ENCODE measurements at places on chromosomes 16 and 17.

GRCh38 chr17:8038954-8039610, at the start of gene ALOX15B:
TSS of gene ALOX15B (plus strand) at chr17:8039059. CDS start at chr17:8039156, 97 bp downstream.
- no peak for DNase-seq

DNA sequence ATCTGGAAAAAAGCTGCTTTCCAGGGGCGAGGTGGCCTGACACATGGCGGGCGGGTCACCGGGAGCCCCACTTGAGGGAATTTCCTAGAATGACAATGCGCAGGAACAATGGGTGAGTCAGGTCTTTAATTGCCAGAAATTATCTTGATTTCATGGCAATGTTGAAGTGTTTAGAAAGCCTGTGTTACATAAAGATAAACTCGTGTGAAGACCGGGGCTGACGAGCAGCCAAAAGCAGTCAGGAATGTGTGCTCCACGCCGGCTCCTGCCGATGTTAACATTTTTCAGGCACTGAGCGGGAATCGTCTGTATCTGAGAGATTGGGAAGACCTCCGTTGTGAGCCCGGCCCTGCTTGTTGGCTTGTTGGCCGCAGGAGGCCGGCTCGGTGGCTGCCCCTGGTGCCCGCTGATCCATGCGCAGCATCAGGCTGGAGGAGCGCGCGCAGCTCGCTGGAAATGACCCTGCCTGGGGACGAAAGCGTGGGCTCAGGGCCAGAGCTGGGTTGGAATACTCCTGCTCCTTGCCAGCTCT, 353.1 kb downstream of the FOXL1 start:
- peak; percentile 78 for DNase-seq

DNA sequence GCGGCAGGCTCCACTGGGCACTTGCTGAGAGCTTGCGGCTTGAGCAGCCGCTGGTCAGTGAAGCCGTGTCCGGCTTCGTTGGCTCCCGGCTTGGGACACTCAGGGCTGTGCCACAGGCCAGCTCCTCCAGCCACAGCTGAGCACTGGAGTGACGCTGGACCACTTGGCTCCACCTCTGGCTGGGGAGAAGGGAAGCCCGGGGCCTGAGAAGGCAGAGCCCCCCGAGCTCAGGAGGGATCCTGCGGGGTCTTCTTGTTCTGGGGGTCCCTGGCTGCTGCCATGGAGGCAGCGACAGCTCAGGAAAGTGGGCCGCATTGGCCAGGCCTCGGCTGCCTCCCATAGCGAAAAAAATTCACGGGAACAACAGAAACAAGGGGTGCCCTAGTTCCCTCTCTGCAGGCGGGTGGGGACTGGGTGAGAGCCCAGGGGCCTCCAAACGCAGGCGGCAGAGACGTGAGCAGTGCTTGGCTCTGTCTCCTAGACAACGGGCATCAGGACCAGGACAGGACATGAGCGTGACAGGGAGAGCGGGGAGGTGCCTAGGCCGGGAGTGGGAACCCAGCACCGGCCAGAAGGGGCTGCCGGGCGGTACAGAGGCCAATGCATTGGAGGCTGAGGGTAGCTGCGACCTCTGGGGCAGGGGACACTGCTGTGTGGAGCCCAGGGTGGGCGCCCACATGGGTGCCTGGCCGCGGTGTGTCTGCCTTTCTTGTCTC, 37.7 kb downstream of the SLC7A5 start:
- DNase-seq = no peak

GRCh38 chr17:18626152-18626870, 17.9 kb downstream of the TBC1D28 start:
- no peak for DNase-seq

DNA sequence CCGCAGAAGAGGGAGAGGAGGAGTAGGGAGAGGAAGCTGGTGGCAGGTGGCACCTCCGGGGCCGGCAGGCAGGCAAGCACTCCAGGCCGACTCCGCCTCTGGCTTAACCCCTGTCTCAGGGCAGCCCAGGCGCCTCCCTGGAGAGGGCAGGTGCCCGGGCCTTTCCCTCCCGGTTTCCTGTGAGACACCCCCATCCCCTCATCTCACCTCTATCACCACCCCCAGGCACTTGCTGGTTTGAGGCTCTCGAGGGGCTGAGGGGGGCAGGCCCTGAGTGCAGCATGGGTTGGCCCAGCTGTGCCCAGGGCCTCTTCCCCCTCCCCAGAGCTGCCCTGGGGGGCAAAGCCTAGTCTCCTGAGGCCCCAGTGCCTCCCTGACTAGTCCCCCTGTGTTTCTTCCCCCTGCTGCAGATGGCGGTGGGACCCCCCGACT, 6.0 kb downstream of the DOC2A start:
- no peak for DNase-seq

DNA sequence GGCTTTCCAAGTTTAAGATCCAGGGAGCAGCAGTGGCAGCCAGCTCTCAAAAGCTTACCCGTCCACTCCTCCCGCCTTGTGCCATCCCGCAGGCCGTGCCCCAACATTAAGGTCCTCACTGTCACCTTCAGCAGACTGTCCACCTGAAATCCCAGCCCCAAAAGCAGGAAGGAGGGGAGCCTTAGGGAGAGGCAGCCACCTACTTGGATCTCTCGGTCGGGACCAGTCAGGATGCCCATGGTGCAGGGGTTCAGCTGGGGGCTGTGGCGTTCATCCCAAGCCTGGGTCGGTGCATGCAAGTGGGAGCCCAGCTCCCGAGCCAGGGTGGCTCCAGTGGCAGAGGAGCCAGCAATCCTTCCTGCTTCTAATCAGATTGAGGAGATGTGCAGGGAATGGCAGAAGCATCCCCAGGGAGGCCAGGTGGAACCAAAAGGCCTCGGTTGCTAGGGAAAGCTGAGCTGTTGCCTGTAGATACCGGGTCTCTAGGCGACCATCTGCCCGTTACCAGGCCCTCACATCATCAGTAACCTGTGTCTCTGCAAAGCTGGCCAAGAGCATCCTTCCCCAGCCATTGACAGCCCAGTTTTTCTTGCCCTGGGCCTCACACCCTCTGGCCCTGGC, 24.6 kb downstream of the CNGB1 start:
- DNase-seq = no peak

DNA sequence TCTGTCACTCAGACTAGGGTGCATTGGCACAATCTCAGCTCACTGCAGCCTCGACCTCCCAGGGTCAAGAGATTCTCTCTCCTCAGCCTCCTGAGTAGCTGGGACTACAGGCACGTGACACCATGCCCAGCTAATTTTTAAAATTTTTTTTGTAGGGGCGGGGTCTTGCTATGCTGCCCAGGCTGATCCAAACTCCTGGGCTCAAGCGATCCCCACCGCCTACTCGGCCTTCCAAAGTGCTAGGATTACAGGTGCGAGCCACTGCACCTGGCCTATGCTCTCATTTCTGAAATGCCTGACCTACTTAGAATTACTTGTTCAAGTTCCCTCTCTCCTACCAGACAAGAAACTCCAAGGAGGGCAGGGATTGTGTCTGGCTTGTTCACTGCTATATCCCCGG, 5.1 kb upstream of the GP2 start:
- no peak for DNase-seq
